NCI-H2227 treated with DMSO at 0.1 percent for 48 hours (cell line): ENCODE measurements at places on chromosomes 1 and 21.
A peak's percentile ranks its signal among the peaks of the same experiment; 100 is the strongest.

DNA sequence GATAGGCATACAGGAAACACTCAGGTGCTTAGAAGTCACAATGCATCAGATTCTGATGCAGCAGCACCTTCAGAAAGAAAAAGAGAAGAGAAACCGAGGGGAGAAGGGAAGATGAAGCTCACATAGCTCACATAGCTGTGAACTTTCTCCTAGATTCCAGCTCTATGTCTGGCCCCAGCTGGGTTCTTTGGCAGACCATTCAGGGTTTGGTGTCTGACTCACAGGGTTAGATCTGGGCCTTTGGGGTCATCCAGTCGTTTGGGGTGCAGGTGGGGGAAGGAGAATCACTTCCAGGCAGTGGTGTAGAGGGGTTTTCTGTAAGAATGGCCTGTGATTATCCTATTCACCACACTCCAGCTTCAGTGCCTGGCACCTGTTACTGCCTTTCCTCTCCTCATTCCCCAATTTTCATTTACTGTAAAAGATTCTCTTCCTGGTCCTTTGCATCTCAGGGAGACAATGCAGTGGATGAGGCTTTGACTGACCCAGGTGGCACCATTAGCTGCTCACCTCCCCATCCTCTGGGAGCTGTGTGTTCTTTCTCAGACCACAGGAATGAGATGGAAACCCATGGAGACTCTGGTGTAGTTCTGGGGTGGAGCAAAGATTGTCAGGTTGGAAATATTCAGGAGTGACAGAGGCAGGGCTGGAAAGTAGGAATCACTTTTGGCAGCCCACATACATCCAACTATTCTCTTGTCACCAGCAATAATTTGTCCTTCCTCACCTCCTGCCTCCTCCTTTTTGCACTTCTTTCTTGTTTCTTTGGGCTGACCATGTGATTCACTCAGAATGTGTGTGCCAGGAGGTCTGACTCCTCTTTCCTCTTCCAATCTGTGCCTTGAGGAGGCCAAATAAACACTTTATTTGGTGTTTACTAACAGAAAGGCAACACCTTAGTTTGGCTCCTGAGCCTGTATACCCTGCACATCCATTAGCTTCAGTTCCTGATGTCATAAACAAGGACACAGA lies 103.3 kb downstream of the PAPPA2 start:
- DNase-seq = no peak

DNA sequence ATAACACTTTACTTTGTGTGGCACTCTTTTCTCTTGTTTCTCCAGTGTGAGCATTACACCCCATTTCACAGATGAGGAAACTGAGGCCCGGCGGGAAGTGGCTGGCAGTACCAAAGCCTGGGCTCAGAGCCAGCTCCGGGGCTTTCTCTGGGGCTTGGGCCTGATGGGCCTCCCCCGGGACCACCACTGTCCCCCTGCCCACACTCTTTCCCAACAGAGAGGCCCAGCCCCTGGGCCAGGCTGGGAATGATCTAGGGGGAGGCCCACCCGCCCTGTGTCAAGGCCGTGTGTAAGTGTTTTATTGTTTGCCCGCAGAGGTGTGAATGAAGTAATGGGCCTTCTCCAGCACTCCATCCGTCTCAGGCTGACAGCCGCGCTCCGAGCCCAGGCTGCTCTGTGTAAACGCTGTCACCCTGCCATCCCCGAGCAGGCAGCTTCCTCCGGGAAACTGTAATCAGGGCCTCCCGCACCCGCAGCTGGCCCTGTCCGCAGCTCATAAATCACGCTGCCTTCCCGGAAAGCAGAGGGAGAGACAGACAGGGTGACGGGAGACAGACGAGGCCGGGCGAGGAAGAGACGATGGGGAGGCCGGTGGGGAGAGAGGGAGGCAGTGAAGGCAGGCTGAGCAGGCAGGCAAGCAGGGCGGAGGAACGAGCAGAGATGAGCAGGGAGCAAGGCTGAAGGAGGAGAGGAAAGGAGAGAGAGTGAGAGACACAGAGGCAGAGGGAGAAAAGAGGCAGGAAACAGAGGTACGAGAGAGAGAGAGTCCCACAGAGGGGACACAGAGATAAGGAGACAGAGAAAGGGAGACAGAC lies 109.7 kb upstream of the ZBTB40 start:
- DNase-seq = peak; percentile 61

GRCh38 chr1:75745276-75745675 lies 20.8 kb downstream of the ACADM start:
- no peak for DNase-seq

GRCh38 chr21:46314441-46315020 lies 9.1 kb downstream of the C21orf58 start:
- DNase-seq = no peak

DNA sequence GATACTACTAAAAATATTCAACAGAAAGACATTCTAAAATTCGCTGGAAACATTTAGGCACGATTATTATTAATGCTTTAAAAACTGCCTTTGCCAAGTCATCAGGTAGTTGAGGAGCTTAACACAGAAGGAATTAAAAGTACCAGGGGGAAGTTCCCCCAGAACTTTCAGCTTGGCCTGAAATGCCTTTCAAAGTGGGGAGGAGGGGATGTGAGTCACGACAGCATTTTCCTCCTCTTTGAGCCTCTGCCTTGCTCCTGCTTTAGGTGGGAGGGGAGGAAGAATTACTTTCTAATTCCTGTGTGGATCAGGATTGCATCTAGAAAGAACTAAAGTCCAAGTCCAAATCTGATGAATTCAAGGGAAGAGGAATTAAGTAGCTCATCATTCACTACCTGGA lies 183.7 kb downstream of the CLIC6 start:
- DNase-seq = no peak

DNA sequence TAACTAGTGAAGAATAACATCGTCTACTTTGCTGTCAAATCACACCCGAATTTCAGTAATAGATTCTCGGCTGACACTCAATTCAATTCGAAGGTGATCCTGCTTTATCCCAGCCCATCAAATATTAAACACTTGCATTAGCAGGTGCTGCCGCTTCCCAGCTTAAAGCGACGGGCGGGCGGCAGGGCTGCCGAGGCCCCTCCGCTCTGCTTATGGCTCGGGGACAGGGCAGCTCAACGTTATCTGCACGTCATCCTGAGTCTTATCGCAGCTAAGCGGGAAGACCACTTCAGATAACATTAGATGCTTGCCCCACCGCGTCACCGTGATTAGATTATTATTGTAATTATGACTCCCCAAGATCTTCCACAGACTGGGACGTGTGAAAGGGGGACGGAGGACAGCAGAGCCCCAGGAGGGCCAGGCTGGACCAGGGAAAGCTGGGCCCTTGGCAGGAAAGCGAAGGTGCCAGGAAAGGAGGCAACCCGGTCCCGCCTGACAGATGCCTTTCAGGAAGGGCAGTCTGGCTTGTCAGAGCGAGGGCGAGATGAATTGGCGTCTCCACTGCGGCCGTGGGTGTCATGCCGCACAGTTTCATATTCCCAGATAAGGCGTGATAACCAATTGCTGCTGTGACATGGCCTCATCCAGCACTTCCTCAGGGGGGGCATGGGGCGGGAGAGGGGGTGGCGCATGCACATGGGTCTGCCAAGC lies 37.0 kb downstream of the DMAP1 start:
- DNase-seq = peak; percentile 32

DNA sequence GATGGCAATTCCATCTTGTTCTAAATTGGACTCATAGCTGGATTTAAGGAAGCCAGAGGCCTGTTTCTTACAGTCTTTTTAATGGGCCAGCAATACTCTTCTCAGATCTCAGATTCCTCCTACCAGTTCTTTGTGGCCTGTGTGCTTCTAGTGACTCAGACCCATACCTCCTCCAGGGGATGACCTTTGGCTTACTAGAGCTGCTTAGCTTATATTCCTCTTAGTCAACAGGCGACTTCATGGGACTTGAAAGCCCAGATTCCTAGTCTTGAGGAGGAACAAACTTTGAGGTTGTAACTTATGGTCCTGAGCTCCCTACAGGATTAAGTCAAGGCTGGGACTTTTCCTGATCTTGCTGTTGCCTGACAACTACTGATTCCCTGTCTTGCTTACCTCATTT lies 12.4 kb upstream of the PAPPA2 start:
- no peak for DNase-seq

DNA sequence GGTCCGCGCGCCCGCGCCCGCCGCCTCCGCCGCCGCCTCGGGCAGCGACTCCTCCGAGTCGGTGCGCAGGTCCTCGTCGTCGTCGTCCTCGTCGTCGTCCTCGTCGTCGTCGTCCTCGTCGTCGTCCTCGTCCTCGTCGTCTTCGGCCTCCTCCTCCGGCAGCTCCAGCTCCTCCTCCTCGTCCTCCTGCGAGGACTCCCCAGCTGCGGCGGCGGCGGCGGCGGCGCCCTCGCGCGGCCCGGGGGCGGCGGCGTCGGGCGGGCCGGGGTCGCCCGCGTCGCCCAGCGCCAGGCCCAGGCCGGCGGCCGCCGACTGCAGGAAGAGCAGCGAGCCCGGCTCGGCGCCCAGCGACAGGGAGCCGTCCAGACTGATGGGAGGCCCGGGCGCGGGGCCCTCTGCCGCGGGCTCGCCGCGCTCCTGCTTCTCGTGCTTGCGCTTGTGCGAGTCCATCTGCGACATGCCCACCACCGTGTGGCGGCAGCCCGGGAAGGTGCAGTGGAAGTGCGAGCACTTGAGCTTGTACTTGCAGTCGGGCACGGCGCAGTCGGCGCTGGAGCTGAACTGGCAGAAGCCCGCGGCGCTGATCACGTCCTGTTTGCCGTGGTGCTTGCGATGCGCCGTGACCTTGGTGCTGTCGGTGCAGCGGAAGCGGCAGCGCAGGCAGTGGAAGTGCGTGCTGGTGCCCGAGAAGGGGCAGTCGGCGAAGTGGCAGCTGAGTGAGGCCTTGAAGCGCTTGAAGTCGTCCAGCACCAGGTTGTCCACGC lies 157.3 kb downstream of the CASZ1 start:
- DNase-seq = no peak

GRCh38 chr1:241837901-241838300 lies 10.1 kb upstream of the EXO1 start:
- no peak for DNase-seq

- no peak for DNase-seq
Observed at GRCh38 chr1:110464340-110464739, 13.4 kb downstream of the PROK1 start.

GRCh38 chr1:8873506-8874229 lies 4.8 kb downstream of the ENO1 start:
- DNase-seq = no peak

DNA sequence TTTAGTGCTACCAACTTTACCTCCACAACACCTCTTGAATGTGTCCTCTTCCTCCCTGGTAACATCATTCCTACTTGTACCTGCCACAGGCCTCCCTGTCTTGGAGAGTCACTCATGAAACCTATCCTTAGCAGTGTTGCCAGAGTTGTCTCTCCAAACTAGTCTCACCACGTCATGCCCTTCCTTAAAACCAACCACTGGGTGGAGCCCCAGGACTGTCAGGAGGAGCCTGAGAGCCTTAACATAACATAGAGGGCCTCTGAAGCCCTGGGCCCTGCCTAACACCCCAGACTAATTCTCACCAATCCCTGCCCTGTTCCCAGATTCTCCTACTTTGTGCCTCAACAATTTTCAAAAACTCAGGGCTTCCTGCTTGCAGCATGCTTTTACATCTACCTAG lies 65.3 kb downstream of the ZNF697 start:
- DNase-seq = peak; percentile 63

- DNase-seq = no peak
Observed at GRCh38 chr1:184535191-184535970, 148.6 kb downstream of the C1orf21 start.

DNA sequence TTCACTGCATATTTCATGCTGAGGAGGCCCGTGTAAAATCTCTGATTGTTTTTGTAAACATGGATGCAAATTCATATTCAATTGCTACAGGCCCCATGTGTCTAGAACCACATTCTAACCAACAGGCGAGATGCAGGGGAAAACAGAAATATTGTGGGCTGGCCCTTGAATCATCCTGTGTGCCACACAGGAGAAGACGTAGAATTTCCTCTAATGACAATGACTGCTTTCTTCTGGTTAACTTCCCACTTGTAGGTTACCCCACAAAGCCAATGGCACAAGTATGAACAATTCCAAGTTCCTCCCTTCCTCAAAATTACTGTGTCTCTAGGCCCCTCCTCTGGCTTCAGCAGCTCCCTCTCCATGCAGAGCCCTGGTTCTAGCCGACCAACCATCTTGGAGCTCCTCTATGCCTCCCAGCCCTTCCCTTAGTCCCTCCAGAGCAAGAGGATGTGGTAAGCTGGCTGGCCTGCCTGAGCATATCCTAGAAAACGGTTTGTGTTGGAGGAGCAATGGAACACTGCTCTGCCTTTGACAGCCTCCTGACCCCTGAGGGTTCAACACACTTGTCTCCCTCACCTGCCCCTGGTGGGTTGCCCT lies 205.2 kb downstream of the HS2ST1 start:
- no peak for DNase-seq

- DNase-seq = no peak
Observed at GRCh38 chr1:7089497-7089896, 304.2 kb downstream of the CAMTA1 start.

DNA sequence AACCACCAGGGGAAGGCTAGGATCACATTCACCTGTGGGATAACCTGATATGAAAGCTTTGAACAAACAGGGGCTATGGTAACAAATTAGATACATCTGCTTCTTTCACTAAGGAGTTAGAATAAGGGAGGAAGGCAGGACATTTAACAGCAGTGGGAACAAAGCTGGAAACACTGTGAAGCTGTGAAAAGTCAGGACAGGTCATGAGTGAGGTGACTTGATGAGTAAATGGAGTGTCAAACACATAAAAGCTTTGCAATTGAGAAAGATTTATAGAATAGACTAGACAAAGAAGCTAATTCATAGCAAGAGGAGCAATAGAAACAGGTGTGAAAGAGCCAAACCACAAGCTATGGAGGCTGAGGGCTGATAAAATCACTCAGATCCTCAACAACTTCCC lies 110.0 kb downstream of the ASTN1 start:
- DNase-seq = peak; percentile 66

DNA sequence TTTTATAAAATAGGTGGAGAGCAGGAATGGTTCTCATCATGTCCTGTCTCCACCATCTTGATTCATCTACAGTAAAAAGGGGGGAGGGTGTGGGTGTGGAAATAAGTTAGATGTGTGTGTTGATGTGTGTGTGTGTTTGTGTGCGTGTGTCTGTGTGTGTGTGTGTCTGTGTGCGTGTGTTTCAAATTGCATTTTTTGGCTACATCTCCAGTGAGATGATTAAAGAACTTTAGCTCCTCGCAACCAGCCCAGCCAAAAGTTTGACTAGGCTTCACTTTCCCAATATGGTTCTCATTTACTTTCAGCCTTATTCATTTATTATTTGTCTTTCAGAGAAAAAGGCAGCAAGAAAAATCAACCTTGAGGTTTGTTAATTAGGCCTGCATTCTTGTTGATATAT lies 14.7 kb upstream of the HAO2 start:
- DNase-seq = no peak
